ENCODE measurements at places on chromosomes 6 and 20.

- no peak for DNase-seq
Observed at GRCh38 chr6:133369773-133370272, 128.7 kb downstream of the EYA4 start.

DNA sequence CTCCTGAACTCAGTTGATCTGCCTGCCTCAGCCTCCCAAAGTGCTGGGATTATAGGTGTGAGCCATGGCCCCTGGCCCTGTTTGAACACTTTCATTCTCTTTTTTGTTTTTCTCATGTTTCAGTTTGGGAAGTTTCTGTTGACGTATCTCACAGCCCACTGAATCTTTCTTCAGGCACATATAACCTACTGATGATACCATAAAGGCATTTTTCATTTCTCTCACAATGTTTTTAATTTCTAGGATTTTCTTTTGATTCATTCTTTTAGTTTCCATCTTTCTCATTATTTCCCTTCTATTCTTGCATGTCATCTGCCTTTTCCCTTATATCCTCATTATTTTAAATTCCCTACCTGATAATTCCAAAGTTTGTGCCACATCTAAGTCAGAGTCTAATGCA, 58.5 kb upstream of the EZR start:
- no peak for DNase-seq

GRCh38 chr6:47041741-47042140, 391 bp downstream of the ADGRF1 start:
- DNase-seq, result peak; percentile 74

- DNase-seq, result peak; percentile 74
Observed at GRCh38 chr6:33197431-33198048, 2.9 kb downstream of the RXRB start.

DNA sequence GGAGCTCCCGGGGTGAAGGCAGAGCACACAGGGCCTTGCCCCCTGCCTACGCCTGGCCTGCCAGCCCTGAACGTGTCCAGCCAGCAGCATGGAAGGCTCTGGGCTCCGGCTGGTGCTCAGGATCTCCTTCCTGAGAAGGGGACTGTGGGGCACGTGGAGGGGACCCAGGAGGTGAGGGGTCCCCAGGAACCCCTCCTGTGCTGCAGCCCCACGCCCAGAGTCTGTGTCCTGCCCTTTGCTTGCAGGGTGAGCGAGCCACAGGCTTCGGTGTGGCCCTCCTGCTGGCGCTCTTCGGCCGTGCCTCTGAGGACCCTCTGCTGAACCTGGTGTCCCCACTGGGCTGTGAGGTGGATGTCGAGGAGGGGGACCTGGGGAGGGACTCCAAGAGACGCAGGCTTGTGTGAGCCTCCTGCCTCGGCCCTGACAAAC, 22.3 kb downstream of the NPEPL1 start:
- DNase-seq, result no peak

DNA sequence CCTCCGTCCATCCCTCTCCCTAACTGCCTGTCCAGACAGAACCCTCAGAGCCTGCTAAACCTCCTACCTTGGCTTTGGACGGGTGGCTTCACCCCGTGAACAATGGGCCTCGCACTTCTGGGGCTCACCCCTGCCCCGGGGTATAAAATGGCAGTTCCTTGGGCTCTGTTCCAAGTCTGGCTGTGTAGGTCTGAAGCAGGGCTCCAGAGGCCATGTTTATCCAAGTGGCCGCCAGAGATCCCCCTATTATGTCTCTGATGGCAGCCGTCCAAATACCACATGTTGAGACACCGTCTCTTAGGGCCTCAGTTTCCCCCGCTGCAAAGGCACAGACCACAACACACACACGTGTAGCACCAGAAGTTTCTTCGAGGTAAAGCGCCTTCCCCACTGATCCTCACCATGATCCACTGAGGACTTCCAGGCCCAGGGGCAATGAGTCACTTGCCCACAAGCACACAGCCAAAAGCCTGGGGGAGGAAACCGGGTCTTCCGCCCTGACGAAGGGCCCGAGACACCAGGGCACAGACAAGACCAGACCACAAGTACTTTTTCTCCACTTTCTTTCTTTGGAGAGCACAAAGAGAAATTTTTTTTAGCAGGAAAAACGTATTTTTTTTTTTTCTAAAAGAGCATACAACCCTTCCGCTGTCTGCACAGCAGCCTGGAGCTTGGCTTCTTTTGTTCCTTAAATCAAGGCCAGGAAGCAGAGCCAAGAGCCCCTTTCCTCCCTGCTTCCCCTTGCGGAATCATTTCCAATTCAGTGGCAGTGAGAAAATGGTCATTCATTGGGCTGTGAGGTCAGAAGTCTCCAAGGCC, 11.8 kb downstream of the CPNE5 start:
- no peak for DNase-seq

- no peak for DNase-seq
Observed at GRCh38 chr20:31948008-31948407, 3.8 kb downstream of the PDRG1 start.

- no peak for DNase-seq
Observed at GRCh38 chr6:75428204-75428603, 65.4 kb downstream of the FILIP1 start.

DNA sequence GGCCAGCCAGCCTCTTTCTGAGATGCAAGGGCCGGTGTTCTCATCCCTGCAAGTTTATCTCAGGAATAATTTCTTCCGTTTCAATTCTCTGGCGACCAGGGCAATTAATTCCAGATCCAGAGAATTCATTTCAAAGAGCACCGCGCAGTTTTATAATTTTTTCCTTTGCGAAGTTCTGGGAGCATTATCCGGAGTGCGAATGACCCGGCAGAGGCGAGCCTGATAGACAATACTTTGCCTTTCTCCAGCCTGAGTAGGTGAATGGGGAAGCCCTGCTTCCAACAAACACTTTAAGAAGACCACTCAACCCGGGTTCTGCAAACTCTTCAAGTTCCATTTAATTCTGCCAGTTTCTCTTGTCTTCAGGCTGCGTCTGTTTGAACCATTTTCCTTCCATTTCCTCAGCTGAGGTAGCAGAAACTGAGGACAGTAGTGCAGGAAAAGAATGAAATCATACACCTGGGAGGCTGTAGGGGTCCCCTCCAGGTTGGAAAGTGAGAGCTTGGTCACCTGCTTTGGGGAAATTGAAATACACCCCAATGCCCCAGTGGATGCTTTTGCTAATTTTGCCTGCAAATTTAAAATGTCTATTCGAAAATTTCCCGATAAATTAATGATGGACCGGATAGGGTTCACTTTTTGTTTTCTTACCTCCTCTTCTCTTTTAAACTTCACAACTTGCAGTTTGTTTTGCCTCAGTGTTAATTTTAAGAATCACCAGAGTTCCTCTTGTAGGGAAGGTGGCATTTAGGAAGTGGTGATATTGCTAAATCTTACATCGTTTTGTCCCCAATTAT, 1.1 kb downstream of the VGLL2 start:
- no peak for DNase-seq

- DNase-seq, result no peak
Observed at GRCh38 chr6:46993846-46994245, 48.3 kb downstream of the ADGRF1 start.

All from G401 (cell line).